ENCODE measurements at places on chromosomes 5 and 9.

DNA sequence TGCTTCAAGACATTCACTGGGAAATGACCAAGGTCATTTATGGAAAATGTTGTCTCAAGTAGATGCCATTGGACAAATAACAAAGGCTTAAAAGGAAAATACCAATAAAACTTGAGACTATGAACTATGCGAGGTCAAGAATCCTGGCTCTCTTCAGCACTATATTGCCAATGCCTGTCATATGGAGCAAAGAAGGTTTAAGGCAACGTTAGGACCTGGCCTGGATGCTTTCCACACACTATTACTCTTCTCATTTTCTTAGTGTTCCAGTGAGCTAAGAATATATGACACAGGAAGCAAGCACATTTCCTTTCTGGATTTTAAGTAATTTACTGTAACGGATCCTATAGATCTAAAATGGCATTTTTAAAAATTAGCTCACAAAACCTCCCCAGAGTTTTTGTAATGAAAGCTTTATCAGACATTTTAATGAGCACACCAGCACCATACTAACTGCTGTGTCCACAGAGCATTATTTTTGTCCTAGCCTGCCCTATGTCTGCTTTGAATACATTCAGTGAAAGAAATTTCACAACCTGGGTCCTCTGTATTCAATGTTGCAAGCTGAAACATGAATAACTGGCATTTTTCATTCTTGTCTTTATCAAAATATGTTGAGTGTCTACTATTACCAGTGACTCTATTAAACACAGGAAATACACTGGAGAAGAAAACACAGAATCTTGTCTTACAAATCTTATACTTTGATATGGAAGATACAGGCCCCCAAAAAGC is 315.6 kb downstream of the CETN3 start:
- no peaks in the 10 kb centered on the region for H3K36me3 ChIP-seq
- no peaks in the 10 kb centered on the region for H3K4me1 ChIP-seq
- no peaks in the 10 kb centered on the region for H3K27me3 ChIP-seq
- H3K27ac ChIP-seq = no peak overlapping the region
- H3K4me3 ChIP-seq = no peak overlapping the region
- no peak for DNase-seq

GRCh38 chr9:126108240-126108639 is 218.4 kb upstream of the MVB12B start:
- DNase-seq = no peak
- peaks cover 14% of the 10 kb centered on the region for H3K27me3 ChIP-seq
- no peak overlapping the region for H3K4me3 ChIP-seq
- no peaks in the 10 kb centered on the region for H3K4me1 ChIP-seq

DNA sequence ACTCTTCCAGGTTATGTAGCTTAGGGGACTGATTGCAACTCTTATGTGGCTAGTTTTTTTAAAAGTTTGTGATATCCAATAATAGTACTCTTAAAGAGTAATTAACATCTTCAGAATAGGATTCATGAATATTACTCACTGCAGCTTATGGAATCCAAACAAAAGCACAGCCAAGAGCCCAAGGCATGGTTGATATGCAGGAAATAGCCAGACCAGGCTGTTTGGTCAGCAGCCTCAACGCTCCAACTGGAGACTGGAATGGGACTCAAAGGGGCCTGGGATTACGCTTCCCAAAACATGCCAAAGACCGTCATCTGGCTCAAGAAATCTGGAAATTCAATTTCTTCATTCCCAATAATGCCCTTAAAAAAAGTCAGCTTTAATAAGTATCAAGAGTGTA is 268.6 kb downstream of the SEC61B start:
- H3K4me1 ChIP-seq = peaks cover 9% of the 10 kb centered on the region
- H3K36me3 ChIP-seq = no peaks in the 10 kb centered on the region
- peaks cover 37% of the 10 kb centered on the region for H3K27me3 ChIP-seq
- no peak overlapping the region for H3K27ac ChIP-seq
- no peak for DNase-seq

- H3K4me3 ChIP-seq = no peak overlapping the region
- peaks cover 8% of the 10 kb centered on the region for H3K4me1 ChIP-seq
Measured at GRCh38 chr5:1961304-1961946, 78.7 kb upstream of the IRX4 start.

- peaks cover 29% of the 10 kb centered on the region for H3K27me3 ChIP-seq
- H3K36me3 ChIP-seq = no peaks in the 10 kb centered on the region
- DNase-seq = no peak
- peaks cover 12% of the 10 kb centered on the region for H3K4me1 ChIP-seq
- H3K27ac ChIP-seq = no peak overlapping the region
Measured at GRCh38 chr5:140148508-140148907, 22.8 kb downstream of the IGIP start.

GRCh38 chr9:29564564-29564963 is 1991.3 kb upstream of the C9orf72 start:
- H3K4me1 ChIP-seq = no peaks in the 10 kb centered on the region
- H3K27ac ChIP-seq = no peak overlapping the region
- H3K27me3 ChIP-seq = no peaks in the 10 kb centered on the region
- H3K36me3 ChIP-seq = no peaks in the 10 kb centered on the region
